GDM1 (cell line): ENCODE measurements at places on chromosomes 3 and 15.

- no peak for DNase-seq
Observed at GRCh38 chr3:188000361-188000861, 153.5 kb upstream of the LPP start.

DNA sequence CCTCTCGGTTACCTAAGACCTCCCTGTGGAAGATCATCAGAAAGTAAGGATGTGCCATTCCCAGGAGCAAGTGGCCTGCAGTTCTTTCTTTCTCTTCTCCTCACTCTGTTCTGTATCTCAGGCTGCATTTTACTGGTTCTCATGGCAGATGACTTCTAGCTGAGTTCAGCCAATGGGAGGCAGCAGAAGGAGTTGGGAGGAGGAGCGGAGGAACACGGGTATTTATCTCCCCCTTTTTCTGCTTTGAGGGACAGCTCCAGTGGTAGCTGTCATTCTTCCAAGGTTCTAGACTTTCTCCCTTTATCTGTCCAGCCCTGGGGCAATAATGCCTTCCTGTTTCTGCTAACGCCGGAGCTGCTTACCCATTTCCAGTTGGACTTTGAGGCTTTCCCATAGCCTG is 339.9 kb downstream of the NR2F2 start:
- no peak for DNase-seq

DNA sequence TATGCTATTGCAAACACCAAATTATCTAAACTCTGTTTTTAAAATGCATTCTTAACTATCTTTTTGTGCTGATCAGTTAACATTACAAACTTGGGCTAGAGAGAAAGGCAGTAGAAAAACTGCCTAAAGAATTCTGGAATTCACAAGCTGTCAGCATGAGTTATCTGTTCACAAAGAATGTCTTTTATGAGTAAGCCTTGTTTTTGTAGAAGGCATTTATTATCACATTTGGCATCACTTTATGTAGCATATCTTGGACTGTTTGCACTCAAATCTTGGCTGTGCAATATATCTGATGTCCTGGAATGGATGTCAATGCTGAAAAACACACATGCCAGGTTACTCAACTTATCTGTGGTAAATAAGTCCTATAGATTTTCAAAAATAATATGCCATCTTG is 15.5 kb upstream of the BCHE start:
- no peak for DNase-seq

DNA sequence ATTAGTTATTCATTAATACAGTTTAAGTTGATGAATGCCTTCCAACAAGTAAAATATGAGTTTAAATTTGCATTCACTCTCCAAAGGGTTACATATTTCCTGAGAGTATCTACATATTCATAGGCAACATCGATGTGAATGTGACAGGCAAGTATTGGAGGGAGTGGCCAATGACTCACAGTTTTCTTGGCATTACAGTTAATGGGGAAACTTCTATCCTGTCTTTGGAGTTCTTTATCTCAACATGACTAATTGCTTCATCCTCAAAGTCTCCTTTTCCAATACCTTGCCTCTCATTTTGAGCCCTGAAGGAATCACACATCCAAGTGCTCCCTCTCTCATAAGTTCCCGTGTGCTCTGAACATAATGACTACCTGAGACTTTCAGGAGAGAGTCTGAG is 439.7 kb upstream of the FRG2C start:
- DNase-seq = no peak

DNA sequence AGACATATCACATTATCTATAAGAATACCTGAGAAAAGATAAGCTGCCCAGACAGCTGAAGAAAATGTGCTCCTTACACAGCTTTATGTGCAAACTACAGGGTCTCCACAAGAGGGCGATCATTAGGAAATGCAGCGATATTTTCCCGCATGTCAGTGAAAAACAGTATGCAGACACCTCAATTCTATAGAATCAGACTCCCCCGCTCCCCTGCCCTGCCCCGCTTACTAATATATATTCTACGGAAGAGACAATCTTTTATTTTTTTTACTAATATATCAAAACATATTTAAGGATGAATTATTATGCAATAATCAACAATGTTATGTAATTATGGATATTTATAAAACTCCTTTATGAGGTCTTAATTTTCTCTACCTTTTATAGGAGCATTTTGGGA is 681.3 kb downstream of the ROBO1 start:
- DNase-seq = peak; percentile 34

- DNase-seq = no peak
Observed at GRCh38 chr3:51974277-51974962, 444 bp upstream of the ABHD14A start.

- no peak for DNase-seq
Observed at GRCh38 chr3:160851629-160852210, 95.7 kb downstream of the PPM1L start.

DNA sequence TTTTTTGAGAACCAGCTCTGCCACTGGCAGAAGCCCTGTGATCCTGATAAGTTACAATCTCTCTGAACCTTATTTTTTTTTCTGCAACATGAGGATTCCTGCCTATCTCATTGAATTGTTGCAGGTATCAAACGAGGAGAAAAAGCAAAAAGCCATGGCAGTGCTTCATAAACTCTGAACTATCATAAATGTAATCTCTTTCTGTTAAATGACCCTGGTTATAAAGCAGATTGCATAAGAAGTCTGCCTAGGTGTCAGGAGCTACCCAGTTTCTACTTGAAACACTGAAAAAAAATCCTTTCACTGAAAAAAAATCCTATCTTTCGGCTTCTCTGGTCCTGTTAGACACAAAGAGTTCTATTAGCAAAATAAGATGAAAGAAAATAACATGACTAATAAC is 172.7 kb downstream of the FAM43A start:
- DNase-seq = no peak

DNA sequence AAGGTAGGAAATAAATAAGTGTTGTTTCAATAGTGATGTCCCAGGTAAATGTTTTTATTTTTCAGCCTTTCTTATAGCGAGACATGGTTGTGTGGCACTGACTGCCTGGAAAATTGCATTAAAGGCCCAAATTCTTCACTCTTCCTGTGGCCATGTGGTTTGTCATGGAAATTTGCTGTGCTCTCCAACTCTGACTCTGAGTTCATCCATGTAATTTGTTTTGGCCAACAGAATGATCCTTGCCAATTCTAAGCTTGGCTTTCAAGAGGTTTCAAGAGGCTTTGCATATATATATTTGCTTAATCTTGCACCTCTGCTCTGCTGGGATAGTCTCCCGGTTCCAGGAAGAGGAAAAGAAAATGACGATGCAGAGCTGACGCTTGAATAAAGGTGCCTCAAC is 107.5 kb upstream of the ARHGEF26 start:
- DNase-seq = no peak

DNA sequence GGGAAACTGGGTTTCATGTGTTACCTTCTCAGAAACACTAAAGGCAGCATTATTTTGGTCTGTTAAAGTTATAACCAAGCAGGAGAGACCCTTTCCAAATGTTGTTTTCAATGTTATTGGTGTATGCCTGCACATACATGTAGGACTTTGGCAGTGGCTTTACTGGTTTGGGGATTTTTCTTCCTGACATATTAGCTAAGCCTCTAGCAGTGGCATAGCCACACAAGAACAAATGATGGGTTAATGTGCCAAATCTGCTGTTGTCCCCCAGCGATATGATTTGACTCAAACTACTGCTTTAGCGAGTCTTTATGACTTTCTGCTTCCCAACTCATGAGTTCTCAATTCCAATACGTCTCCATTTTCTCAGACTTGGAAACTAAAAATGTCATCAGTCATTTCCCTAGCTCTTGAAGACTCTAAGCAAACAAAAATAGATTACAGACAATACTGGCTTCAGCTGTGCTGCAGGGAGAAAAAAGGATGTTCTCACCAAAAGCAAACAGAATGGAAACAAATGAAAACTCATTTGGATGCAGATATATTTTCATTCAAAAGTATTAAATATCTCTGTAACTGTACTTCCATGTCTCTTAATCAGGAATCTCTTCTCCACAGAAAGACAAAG is 29.6 kb downstream of the TPM1 start:
- DNase-seq = no peak
